ENCODE measurements at places on chromosomes 5 and 9. TPM values are rescaled to one million over a fixed set of nuclear protein-coding genes. Genes with fewer than 3 reads are reported as not detected.
A peak's percentile ranks its signal among the peaks of the same experiment; 100 is the strongest.

GRCh38 chr9:133493428-133493827 is 14.5 kb upstream of the SLC2A6 start:
- no peaks in the 10 kb centered on the region for H3K27me3 ChIP-seq
- H3K4me1 ChIP-seq, result no peaks in the 10 kb centered on the region
- H3K36me3 ChIP-seq, result no peaks in the 10 kb centered on the region
- no peak overlapping the region for H3K4me3 ChIP-seq

DNA sequence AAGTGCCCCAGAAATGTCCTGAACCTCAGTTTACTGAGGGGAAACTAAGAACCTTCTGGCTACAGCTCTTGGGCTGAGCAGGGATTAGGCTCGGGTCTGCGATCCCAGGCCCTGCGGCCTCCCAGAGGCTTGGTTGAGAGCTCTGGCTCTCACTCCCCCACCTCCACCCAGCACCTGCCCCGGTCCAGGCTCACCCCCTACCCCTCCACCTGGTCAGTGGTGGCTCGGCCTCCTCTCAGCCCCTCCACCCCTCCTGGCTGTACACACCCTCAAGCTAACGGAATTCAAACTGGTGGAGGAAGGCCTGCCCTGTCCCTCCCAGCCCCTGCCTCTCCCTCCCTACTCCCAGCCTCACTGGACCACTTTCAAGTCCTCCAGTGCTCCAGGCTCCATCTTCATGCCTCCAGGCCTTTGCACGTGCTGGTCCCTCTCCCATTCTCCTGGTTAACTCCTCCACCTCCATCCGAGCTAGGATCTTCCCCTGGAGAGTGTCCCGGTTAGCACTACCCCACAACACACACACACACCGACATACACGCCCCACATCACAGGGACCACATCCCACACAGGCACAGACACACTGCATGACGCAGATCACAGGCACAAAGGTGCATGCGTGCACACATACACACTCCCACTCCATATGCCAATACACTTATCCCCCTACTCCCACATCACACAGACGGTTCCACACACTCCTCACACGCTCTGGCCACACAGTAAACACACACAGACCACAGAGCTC is 130.9 kb downstream of the C9orf50 start:
- peak overlapping the region; percentile 98 for H3K27ac ChIP-seq
- peaks cover 69% of the 10 kb centered on the region for H3K4me1 ChIP-seq
- no peaks in the 10 kb centered on the region for H3K36me3 ChIP-seq
- no peak for DNase-seq
- H3K27me3 ChIP-seq, result no peaks in the 10 kb centered on the region
- peak overlapping the region; percentile 39 for H3K4me3 ChIP-seq

DNA sequence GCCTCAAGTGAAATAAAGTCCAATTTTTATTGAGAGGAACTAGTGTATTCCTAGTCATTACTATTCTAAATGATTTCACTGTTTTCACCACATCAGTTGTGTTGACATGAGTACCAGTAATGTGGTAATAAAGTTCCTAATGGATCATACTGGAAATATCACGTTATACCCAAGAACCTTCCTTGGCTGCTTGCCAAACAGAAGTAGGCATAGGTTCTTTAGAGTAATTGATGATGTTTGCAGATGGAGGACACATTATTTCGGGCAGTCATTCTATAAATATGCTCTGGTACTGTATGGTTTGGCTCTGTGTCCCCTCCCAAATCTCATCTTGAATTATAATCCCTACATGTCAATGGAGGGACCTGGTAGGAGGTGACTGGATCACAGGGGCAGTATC is 15.1 kb downstream of the SNCAIP start:
- no peak overlapping the region for H3K27ac ChIP-seq
- no peak overlapping the region for H3K4me3 ChIP-seq
- H3K27me3 ChIP-seq, result peaks cover 2% of the 10 kb centered on the region
- no peaks in the 10 kb centered on the region for H3K4me1 ChIP-seq

GRCh38 chr5:33793836-33794549 is 97.8 kb downstream of the ADAMTS12 start:
- no peak overlapping the region for H3K4me3 ChIP-seq
- H3K4me1 ChIP-seq, result no peaks in the 10 kb centered on the region
- H3K36me3 ChIP-seq, result no peaks in the 10 kb centered on the region
- no peak overlapping the region for H3K27ac ChIP-seq
- H3K27me3 ChIP-seq, result no peaks in the 10 kb centered on the region

DNA sequence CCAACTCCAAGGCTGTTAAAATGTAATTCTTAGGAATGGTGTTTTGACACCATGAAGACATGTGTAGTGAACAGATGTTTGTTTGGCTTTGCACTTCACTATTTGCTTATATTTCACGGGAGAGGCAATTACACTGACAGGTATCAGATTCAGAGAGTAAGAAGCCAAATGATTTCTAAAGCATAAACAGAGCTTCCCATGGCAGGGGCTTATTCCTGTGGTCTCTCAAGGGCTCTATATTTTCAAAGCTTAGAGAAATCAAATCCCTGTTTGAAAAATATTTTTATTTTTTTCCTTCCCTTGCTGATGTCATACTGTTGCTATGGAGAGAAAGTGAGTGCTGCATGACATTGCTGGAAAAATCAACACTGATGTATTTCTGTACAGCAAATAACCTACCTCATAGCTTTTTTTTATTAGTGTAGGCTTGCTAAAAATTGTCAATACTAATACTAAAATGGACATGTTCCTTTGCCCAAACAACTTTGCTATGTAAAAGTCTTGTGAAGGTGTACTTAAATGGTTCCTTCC is 161.4 kb downstream of the GIN1 start:
- H3K27ac ChIP-seq, result no peak overlapping the region
- no peaks in the 10 kb centered on the region for H3K36me3 ChIP-seq
- no peaks in the 10 kb centered on the region for H3K27me3 ChIP-seq
- no peaks in the 10 kb centered on the region for H3K4me1 ChIP-seq
- peak; percentile 54 for DNase-seq

DNA sequence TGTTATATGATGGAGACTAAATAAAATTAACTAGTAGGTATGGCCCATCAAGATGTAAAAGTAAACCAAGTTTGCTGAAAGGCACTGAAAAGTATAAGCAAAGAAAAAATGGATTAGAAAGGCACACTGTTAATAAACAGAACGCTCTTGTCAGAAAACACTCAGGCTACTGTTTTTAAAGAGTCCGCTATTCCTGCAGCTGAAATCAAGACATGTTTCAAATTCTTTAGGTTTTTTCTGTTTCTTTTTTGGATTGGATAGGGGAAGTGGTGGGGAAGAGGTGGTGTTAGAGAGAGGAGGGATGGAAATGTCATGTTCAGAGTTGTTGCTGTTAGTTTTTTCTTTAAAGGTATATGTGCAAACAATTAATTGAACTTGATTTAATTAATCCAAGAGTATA is 17.5 kb downstream of the OSTF1 start:
- no peaks in the 10 kb centered on the region for H3K27me3 ChIP-seq
- no peak overlapping the region for H3K27ac ChIP-seq
- H3K36me3 ChIP-seq, result no peaks in the 10 kb centered on the region
- no peak overlapping the region for H3K4me3 ChIP-seq
- no peaks in the 10 kb centered on the region for H3K4me1 ChIP-seq

DNA sequence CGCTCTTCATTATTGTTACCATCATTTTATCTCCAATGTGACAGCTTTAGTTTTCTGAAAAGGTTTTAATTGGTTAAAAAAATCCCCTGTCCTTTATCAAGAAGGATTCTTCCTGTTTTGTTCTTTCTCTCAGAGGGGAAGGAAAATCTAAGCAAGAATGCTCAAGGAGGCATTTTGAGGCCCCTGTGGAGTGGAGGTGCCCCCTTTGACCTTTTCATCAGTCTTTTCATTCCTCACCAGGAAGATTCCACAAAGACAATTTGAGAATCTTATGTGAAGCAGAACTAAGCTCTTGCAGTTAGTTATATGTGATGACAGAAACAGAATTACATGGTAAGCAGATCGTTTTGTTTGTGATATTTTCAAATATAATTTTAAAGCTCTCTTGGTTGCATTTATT is 489.6 kb downstream of the MAN2A1 start:
- no peaks in the 10 kb centered on the region for H3K27me3 ChIP-seq
- H3K36me3 ChIP-seq, result no peaks in the 10 kb centered on the region

DNA sequence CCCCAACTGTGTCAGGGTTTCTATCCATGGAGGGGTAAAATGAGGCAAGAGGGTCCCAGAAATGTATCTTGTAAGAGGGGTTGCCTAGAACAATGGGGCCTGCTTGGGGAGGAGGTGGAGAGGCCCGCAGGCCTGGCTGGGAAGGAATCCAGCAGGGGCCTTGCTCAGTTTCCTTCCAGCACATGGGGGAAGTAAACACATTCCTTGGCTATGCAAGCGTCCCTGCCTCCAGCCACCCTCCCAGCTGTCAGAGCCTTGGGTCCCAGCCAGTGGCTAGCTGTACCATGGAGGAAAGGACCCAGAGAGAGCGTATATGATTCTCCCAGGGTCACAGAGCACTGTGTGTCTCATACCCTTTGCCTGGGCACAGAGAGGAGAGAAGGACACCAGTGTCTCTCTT is 71.1 kb upstream of the IL17B start:
- H3K4me1 ChIP-seq, result peaks cover 55% of the 10 kb centered on the region
- no peak overlapping the region for H3K4me3 ChIP-seq
- no peaks in the 10 kb centered on the region for H3K36me3 ChIP-seq
- H3K27me3 ChIP-seq, result no peaks in the 10 kb centered on the region
- no peak for DNase-seq

- H3K27ac ChIP-seq, result no peak overlapping the region
- no peaks in the 10 kb centered on the region for H3K27me3 ChIP-seq
- no peak overlapping the region for H3K4me3 ChIP-seq
- H3K36me3 ChIP-seq, result no peaks in the 10 kb centered on the region
- no peak for DNase-seq
- H3K4me1 ChIP-seq, result peaks cover 6% of the 10 kb centered on the region
These were observed 43.4 kb downstream of the UBE2R2 start for GRCh38 chr9:33860200-33860871.

DNA sequence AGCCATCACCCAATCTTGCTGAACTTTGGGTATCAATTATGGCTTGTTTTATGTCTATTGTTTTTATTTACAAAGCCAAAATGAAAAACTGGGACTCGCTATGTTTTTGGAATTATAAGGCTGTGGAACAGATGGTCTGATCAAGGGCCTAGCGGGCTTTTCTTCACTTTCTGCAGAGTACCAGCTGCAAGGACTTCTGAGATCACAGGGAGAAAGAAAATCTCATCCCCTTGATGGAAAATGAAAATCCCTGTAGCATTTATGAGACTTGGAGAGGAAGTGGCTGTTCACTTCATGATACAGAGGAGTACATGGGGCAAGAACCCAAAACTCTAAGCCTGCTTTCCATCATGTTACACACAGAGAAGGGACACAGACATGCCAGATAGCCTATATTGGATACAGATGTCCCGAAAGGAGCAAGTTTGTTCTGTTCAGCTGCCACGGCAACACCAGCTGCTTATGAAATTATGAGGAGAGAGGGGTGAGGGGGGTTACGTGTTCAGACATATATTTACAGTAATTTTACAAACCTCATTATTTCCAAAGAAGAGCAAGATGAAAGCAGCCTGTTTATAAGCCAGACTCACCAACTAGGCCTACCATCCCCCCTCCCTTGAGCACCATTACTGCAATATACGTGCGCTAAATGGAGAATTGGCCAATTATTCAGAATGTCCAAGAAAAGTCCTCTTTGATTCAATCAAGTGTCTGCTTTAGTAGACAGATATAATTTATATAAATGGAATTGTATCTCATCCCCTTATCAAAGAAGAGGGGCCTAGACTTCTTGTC is 220.0 kb downstream of the MARCHF11 start:
- no peak for DNase-seq
- no peak overlapping the region for H3K4me3 ChIP-seq
- H3K27me3 ChIP-seq, result no peaks in the 10 kb centered on the region
- H3K27ac ChIP-seq, result no peak overlapping the region
- no peaks in the 10 kb centered on the region for H3K4me1 ChIP-seq

DNA sequence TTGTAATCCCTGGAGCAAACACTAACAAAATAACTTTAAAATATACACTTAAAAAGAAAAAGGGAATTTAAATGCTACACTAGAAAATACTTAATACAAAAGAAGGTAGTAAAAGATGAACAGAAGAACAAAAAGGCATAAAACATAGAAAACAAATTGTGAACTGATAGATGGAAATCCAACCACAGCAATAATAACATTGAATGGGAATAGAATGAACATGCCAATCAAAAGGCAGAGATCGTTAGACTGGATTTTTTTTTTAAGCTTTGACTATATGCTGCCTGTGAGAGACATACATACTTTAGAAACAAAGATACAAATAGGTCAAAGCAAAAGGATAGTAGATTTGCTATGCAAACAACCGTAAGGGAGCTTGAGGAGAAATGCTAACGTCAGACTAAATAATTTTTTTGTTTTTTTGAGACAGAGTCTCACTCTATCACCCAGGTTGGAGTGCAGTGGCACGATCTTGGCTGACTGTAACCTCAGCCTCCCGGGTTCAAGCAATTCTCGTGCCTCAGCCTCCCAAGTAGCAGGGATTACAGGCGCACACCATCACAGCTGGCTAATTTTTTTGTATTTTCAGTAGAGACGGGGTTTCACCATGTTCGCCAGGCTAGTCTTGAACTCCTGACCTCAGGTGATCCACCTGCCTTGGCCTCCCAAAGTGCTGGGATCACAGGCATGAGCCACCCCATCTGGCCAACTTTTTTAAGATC is 6.5 kb downstream of the ABO start:
- DNase-seq, result no peak
- no peaks in the 10 kb centered on the region for H3K4me1 ChIP-seq
- no peak overlapping the region for H3K27ac ChIP-seq
- no peaks in the 10 kb centered on the region for H3K27me3 ChIP-seq
- no peaks in the 10 kb centered on the region for H3K36me3 ChIP-seq

- H3K36me3 ChIP-seq, result no peaks in the 10 kb centered on the region
- H3K4me3 ChIP-seq, result no peak overlapping the region
- H3K27me3 ChIP-seq, result no peaks in the 10 kb centered on the region
- DNase-seq, result no peak
These were observed 20.7 kb downstream of the ACTL7B start for GRCh38 chr9:108834959-108835665.

DNA sequence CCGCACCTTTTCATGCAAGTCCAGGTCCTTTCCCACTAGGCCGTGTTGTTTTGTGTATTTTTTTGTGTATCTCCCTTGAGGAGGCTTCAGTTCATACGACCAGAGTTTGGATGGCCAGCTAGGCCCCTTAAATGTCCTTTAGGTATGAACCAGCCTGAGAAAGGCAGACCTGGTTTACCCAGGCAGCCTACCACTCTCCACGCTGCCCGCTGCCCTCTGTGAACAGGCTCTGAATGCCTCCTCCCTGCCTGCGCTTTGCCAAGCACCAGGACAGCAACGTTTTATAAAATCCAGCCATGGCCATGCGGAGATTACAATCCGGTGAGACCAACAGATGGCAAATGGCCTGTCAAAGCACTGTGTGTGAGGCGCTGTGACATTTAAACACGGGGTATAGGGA is 626 bp upstream of the CLTB start:
- H3K27me3 ChIP-seq, result no peaks in the 10 kb centered on the region
- H3K4me1 ChIP-seq, result peaks cover 16% of the 10 kb centered on the region
- H3K27ac ChIP-seq, result peak overlapping the region; percentile 70
- no peaks in the 10 kb centered on the region for H3K36me3 ChIP-seq
- DNase-seq, result no peak

- H3K4me3 ChIP-seq, result no peak overlapping the region
- no peaks in the 10 kb centered on the region for H3K4me1 ChIP-seq
- no peak overlapping the region for H3K27ac ChIP-seq
These were observed 5.0 kb downstream of the LCN1 start for GRCh38 chr9:135526089-135526729.

- no peak overlapping the region for H3K27ac ChIP-seq
- no peaks in the 10 kb centered on the region for H3K27me3 ChIP-seq
- no peaks in the 10 kb centered on the region for H3K36me3 ChIP-seq
- no peak overlapping the region for H3K4me3 ChIP-seq
- no peaks in the 10 kb centered on the region for H3K4me1 ChIP-seq
These were observed 509.2 kb downstream of the CETN3 start for GRCh38 chr5:89900346-89900745.

GRCh38 chr9:132937463-132937901 is 6.9 kb downstream of the TSC1 start:
- H3K4me1 ChIP-seq, result peaks cover 2% of the 10 kb centered on the region
- no peaks in the 10 kb centered on the region for H3K27me3 ChIP-seq
- no peaks in the 10 kb centered on the region for H3K36me3 ChIP-seq
- H3K27ac ChIP-seq, result no peak overlapping the region

JAKMIP2 gene
- not detected for total RNA-seq
